WTC11 (cell line): ENCODE measurements at places on chromosomes 3 and 15. TPM values are rescaled to one million over a fixed set of nuclear protein-coding genes. Genes with fewer than 3 reads are reported as not detected.

The HYAL3 gene
- 2.9 to 3.8 TPM (median 3.2 TPM) in 3 replicates for total RNA-seq

The HIGD2B gene
- total RNA-seq: 0.18 TPM in 1 of 3 replicates, not detected in the others

The RBMS3 gene
- total RNA-seq: 5.0 to 8.7 TPM (median 6.7 TPM) in 3 replicates

The SLC27A2 gene
- total RNA-seq: 3.0 to 5.7 TPM (median 5.6 TPM) in 3 replicates

The GOLGA6L7 gene
- not detected in 3 replicates for total RNA-seq

- no peak overlapping the region for H3K27ac ChIP-seq
- H3K27me3 ChIP-seq: no peaks in the 10 kb centered on the region
- DNase-seq: no peak
- peaks cover 7% of the 10 kb centered on the region for H3K36me3 ChIP-seq
- H3K4me1 ChIP-seq: no peaks in the 10 kb centered on the region
- no peak overlapping the region for H3K4me3 ChIP-seq
Observed at GRCh38 chr3:43526956-43527355, 94.9 kb downstream of the ANO10 start.

DNA sequence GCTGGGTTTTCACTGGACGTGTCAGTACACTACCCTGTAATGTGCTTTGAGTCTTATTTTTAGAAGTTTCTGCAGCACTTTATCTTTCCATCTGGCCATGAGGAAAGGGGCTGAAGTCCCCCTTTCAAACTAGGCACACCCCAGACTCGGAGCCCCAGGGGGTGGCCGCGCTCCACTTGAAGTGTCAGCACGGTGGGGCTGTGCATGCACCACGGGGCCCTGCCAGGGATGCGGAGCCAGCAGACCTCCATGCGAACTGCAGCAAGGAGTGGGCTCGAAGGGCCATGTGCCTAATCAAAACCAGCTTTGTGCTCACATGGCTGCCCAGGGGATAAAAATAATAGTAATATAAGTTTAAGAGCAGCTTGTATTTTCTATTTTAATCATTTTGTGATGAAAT is 100.9 kb upstream of the HACD2 start:
- no peak overlapping the region for H3K4me3 ChIP-seq
- no peak overlapping the region for H3K27ac ChIP-seq
- no peaks in the 10 kb centered on the region for H3K27me3 ChIP-seq
- no peaks in the 10 kb centered on the region for H3K4me1 ChIP-seq

GRCh38 chr15:88072598-88073390 is 183.7 kb downstream of the NTRK3 start:
- H3K27me3 ChIP-seq: no peaks in the 10 kb centered on the region
- H3K4me3 ChIP-seq: no peak overlapping the region
- H3K27ac ChIP-seq: peak overlapping the region; percentile 85
- DNase-seq: peak; percentile 51
- H3K4me1 ChIP-seq: peaks cover 57% of the 10 kb centered on the region

- H3K4me1 ChIP-seq: no peaks in the 10 kb centered on the region
- DNase-seq: no peak
- no peaks in the 10 kb centered on the region for H3K27me3 ChIP-seq
- no peak overlapping the region for H3K27ac ChIP-seq
Observed at GRCh38 chr3:171511450-171511849, 51.2 kb upstream of the TNIK start.

GRCh38 chr3:25593001-25593400 is 71.7 kb downstream of the TOP2B start:
- DNase-seq: no peak
- no peak overlapping the region for H3K4me3 ChIP-seq
- H3K27me3 ChIP-seq: no peaks in the 10 kb centered on the region
- H3K36me3 ChIP-seq: peaks cover 6% of the 10 kb centered on the region
- H3K4me1 ChIP-seq: peaks cover 19% of the 10 kb centered on the region
- H3K27ac ChIP-seq: no peak overlapping the region

GRCh38 chr3:46939578-46940445 is 36.7 kb downstream of the CCDC12 start:
- H3K4me3 ChIP-seq: no peak overlapping the region
- H3K27ac ChIP-seq: peak overlapping the region; percentile 19
- H3K27me3 ChIP-seq: no peaks in the 10 kb centered on the region

GRCh38 chr3:121552379-121552778 is 6.6 kb upstream of the POLQ start:
- H3K27ac ChIP-seq: peak overlapping the region; percentile 78; the same call in 1 of the 2 replicates
- DNase-seq: no peak
- H3K4me1 ChIP-seq: peaks cover 21% of the 10 kb centered on the region
- peaks cover 11% of the 10 kb centered on the region for H3K36me3 ChIP-seq
- H3K4me3 ChIP-seq: no peak overlapping the region
- no peaks in the 10 kb centered on the region for H3K27me3 ChIP-seq

DNA sequence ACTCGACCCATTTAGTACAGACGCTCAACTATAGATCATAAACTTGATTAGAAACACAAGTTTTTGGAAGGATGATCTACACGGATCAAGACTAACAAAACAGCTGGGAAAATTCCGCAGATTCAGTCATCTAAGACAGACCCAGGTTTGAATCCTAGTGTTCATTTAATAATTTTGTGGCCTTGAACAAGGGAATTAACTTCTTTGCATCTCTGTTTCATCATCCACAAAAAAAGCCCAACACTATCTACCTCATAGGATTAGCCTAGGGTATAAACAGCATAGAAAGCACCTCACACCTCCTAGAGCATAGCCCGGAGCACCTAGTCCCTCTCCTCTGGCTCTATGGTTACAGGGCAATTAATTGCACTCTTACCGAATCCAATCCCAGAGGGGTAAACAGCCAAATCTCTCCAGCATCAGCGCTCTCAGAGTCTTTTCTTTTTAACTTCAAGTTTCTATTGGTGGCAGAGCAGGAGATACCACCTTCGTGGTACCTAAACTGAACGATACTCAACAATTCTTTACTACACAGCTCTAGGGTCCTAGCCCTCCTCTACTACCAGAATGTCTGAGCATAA is 3.5 kb downstream of the TBL1XR1 start:
- no peaks in the 10 kb centered on the region; the same call in 1 of the 2 replicates for H3K27me3 ChIP-seq
- DNase-seq: no peak
- H3K36me3 ChIP-seq: no peaks in the 10 kb centered on the region
- peak overlapping the region; percentile 93 for H3K4me3 ChIP-seq
- H3K27ac ChIP-seq: peak overlapping the region; percentile 84

DNA sequence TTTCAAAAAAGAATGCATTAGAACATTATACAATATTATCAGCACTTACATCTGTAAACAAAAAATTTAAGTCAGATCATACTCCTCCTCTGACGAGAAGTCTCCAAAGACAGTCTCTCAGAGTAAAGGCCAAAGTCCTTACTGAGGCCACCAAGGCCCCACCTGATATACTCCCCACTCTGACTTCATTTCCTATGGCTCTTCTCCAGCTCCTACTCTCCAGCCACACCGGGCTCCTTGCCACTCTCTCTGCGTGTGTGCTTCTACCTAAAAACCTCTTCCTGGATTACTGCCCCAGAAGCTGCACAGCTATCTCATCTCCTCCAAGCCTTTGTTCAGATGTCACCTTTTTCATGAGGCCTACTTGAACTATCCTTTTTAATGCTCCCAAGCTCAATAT is 5.0 kb downstream of the DCP1A start:
- no peak overlapping the region for H3K4me3 ChIP-seq
- no peak overlapping the region for H3K27ac ChIP-seq
- H3K27me3 ChIP-seq: no peaks in the 10 kb centered on the region
- peaks cover 28% of the 10 kb centered on the region for H3K36me3 ChIP-seq

GRCh38 chr15:29233566-29233965 is 36.1 kb downstream of the NSMCE3 start:
- no peak for DNase-seq
- no peaks in the 10 kb centered on the region for H3K27me3 ChIP-seq
- H3K4me1 ChIP-seq: no peaks in the 10 kb centered on the region
- no peak overlapping the region for H3K4me3 ChIP-seq
- peaks cover 4% of the 10 kb centered on the region; the same call in 1 of the 2 replicates for H3K36me3 ChIP-seq

- no peak overlapping the region for H3K27ac ChIP-seq
- peaks cover under 1% of the 10 kb centered on the region for H3K4me1 ChIP-seq
- peaks cover 2% of the 10 kb centered on the region; the same call in 1 of the 2 replicates for H3K36me3 ChIP-seq
- H3K4me3 ChIP-seq: no peak overlapping the region
- peaks cover 9% of the 10 kb centered on the region for H3K27me3 ChIP-seq
Observed at GRCh38 chr3:50189989-50190388, 1.4 kb upstream of the GNAT1 start.

DNA sequence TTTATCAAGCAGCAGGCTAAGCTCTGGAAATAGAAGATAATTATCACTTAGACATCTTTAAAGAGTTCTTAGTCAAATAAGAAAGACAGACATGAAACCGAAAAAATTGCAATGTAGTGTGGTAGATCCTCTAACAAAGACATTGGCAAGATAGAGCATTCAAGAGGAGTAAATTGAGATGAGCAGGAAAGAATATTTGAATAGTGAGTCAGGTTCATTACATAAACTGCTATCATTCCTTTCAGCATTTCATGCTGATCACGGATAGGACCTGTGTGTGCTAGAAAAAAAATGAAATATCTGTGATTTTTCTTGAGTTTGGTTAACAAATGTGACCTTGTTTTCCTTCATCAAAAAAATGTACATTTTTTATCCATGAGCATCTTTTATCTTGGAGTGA is 460.9 kb downstream of the OTOL1 start:
- H3K4me1 ChIP-seq: no peaks in the 10 kb centered on the region
- H3K4me3 ChIP-seq: no peak overlapping the region
- DNase-seq: no peak
- H3K27ac ChIP-seq: no peak overlapping the region

DNA sequence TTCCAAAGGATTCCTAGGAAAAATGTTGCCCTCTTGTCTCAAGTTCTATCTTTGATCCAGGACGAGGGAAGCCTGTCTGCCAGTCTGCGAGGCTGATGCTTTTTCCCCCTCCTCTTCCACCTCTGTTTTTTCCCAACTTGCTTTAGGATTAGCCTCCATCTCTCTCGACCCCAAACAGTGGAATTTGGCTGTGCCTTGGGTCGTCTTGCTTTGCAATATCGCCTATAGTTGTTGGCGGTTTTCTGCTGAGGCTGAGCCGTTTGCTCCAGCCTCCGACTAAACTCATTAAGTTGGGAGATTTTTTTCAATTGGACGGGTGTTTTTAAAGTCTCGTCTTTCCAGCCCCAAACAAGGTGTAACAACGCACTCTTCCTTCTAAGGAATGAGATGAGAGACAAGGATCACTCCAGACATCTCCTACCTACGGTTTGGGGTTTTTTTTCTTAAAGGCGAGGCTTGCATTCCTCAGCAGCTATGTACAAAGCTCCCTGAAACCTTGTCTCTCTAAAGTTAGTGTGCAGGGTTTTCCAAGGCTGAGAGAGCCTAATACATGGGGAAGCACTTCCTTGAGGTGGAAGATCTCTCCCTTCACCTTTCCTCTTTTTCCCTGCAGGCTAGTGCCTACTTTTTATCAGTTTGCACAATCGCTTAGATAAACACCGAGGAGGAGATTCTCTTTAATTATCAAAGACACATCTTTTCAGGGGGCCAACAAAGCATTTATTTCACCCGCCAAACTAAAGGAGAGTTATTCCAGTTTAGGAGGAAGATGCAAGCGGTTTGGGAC is 4.8 kb upstream of the NR2F2 start:
- peaks cover 70% of the 10 kb centered on the region for H3K4me1 ChIP-seq
- H3K36me3 ChIP-seq: no peaks in the 10 kb centered on the region
- H3K4me3 ChIP-seq: peak overlapping the region; percentile 81
- DNase-seq: no peak
- H3K27me3 ChIP-seq: peaks cover 99% of the 10 kb centered on the region
- no peak overlapping the region for H3K27ac ChIP-seq

GRCh38 chr3:31092748-31093589 is 198.5 kb upstream of the GADL1 start:
- no peak for DNase-seq
- no peak overlapping the region for H3K27ac ChIP-seq
- H3K4me3 ChIP-seq: no peak overlapping the region
- peaks cover 23% of the 10 kb centered on the region for H3K4me1 ChIP-seq
- no peaks in the 10 kb centered on the region for H3K27me3 ChIP-seq

DNA sequence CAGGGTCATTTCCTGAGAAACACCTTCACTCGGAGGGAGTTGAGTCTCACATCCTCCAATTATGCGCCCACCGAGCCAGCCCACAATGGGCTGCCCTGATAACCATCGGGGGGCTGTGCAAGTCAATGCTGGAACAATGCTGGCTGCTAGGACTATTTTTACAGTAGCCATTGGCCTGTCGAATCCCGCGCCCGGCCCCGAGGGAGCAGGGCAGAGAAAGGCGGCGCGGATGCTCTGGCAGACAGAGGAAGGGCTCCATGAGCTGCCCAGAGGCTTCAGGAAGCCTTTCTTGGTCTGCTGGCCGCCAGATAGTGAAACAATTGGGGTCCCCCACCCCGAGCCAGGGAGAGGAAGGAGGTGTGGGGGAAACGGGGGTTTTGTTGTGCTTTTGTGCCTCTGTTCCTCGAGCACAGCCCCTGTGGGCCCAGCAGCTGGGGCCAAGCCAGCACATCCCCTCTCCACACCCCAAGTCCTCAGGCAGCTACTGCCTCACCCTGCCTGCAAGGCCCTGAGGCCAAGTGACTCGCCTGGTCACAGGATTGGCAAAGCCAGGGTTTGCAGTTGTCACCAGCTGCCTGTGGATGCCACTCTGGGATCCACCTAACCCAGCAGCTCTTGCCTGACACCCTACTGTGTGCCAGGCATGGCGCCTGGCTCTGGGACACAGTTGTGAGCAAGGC is 39.0 kb downstream of the SLC6A6 start:
- no peak for DNase-seq
- H3K27me3 ChIP-seq: no peaks in the 10 kb centered on the region
- no peak overlapping the region for H3K4me3 ChIP-seq
- H3K4me1 ChIP-seq: peaks cover 34% of the 10 kb centered on the region
- peak overlapping the region; percentile 70; the same call in 1 of the 2 replicates for H3K27ac ChIP-seq

- H3K27me3 ChIP-seq: peaks cover 19% of the 10 kb centered on the region
- peak overlapping the region; percentile 97 for H3K4me3 ChIP-seq
- DNase-seq: no peak
- peaks cover 25% of the 10 kb centered on the region for H3K4me1 ChIP-seq
- peaks cover 32% of the 10 kb centered on the region for H3K36me3 ChIP-seq
- peak overlapping the region; percentile 88 for H3K27ac ChIP-seq
Observed at GRCh38 chr15:89244574-89244903, 760 bp downstream of the FANCI start.

DNA sequence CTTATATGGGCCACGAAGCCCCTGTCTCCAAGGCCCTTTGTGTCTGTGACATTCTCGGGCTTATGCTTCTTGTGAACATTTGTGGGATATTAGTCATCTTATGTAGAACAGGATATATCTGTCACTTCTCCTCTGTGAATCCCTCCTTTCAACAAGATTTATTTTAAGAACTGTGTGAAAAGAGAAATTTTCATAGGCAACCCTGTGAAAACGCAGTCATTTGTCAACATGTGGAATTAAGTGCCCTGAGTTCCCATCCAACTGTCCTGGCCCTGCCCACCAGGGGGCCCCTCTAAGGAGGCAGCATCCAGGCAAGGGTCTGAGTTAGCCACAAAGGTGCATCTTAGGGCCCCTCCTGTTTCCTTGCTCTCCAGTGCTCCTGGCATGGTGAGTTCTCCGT is 76.8 kb upstream of the CHRNA7 start:
- peak; percentile 49 for DNase-seq
- no peak overlapping the region for H3K27ac ChIP-seq
- no peaks in the 10 kb centered on the region; the same call in 1 of the 2 replicates for H3K27me3 ChIP-seq
- H3K4me3 ChIP-seq: no peak overlapping the region
- H3K36me3 ChIP-seq: peaks cover 5% of the 10 kb centered on the region

GRCh38 chr3:150319900-150320299 is 88.2 kb upstream of the TSC22D2 start:
- DNase-seq: no peak
- H3K27ac ChIP-seq: no peak overlapping the region
- H3K4me3 ChIP-seq: no peak overlapping the region
- no peaks in the 10 kb centered on the region for H3K27me3 ChIP-seq
- peaks cover 16% of the 10 kb centered on the region for H3K4me1 ChIP-seq
- peaks cover 8% of the 10 kb centered on the region for H3K36me3 ChIP-seq

GRCh38 chr15:39156166-39156565 is 424.7 kb upstream of the THBS1 start:
- H3K4me1 ChIP-seq: peaks cover 29% of the 10 kb centered on the region
- H3K27me3 ChIP-seq: no peaks in the 10 kb centered on the region
- H3K36me3 ChIP-seq: no peaks in the 10 kb centered on the region
- no peak overlapping the region for H3K27ac ChIP-seq
- no peak for DNase-seq
- H3K4me3 ChIP-seq: no peak overlapping the region
